ENCODE measurements at places on chromosomes 3 and 15. TPM values are rescaled to one million over a fixed set of nuclear protein-coding genes. Genes with fewer than 3 reads are reported as not detected.
A peak's percentile ranks its signal among the peaks of the same experiment; 100 is the strongest.

DNA sequence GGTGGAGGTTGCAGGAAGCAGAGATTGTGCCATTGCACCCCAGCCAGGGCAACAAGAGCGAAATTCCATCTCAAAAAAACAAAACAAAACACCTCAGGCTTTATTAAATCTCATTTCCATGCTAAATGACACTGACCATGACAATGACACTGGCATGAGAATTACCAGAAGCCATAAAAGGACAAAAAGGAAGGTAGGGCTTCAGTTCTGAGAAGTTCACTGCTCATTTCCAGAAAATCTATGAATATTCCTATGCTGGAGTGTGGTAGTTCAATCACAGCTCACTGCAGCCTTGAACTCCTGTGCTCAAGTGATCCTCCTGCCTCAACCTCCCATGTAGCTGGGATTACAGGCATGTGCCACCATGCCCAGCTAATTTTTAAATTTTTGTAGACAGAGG, 44.7 kb downstream of the PCNP start:
- no peak for DNase-seq

GRCh38 chr3:194150252-194150934, 14.4 kb downstream of the HES1 start:
- no peak for DNase-seq

TRPM1 gene
- not detected for total RNA-seq

DNA sequence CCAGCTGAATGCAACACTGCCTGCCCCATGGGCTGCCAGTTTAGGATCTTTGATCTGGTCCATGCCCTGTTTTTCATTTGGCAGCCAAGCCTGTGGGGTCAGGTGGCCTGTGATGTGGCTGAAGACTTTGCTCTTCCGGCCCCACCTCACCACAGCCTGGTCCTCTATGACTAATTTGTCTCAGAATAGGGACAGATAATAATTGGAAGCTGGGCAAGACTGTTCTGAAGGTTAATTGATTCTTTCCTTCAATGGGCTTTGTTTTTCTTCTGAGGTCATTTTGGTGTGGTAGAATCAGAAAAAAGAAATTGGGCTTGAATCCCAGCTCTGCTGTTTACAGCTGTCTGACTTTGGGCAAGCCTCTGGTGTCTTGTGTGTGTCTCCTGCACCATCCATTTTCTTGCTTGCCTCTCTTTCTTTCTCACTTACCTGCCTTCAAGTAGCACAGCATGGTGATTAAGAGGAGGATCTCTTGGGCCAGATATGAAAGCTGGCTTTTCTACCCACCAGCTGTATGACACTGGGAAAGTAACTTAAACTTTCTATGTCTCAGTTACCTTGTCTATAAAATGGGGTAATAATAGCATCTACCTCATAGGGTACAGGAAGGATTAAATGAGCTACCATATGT, 24.2 kb downstream of the ABHD2 start:
- peak; percentile 83 for DNase-seq

KLHDC8B gene
- 17.1 TPM for total RNA-seq

GRCh38 chr3:71464613-71465012, 118.9 kb downstream of the FOXP1 start:
- DNase-seq = no peak

CEP97 gene
- total RNA-seq = 26.1 TPM

DNA sequence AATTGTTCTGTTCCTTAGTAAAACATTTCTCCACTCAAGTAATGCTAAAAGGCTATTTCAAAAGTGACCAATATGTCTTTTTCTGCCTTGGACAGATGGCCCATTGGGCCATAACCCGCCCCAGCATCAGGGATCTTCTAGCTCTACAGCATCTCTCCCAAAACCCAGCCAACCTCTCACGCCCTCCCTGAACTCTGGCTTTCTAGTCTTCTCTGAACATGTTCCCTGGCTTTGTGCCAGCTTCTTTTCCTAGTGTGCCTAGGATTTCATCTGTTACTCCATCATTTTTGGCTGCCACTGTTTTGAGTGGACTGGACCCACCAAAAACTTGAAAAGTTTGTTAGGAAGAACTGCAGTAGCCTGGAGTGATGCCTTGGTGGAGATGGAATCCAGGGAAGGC, 30.7 kb downstream of the TRPM1 start:
- no peak for DNase-seq
